Fibroblast of skin of back (primary cell): ENCODE measurements at places on chromosomes 1 and 21.

DNA sequence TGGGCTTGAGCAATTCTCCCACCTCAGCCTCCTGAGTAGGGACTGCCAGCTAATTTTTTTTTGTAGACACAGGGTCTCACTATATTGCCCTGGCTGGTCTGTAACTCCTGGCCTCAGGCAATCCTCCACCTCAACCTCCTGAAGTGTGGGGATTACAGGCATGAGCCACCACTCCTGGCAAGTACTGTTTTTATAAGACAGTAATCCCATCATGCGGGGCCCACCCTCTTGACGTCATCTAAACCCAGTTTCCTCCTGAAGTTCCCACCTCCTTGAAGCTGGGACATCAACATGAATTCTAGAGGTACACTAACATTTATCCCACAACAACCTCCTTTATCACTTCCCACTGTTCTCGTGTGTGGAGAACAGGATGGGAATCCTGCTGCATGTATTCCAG is 104.7 kb downstream of the SPATA46 start:
- DNase-seq: no peak

DNA sequence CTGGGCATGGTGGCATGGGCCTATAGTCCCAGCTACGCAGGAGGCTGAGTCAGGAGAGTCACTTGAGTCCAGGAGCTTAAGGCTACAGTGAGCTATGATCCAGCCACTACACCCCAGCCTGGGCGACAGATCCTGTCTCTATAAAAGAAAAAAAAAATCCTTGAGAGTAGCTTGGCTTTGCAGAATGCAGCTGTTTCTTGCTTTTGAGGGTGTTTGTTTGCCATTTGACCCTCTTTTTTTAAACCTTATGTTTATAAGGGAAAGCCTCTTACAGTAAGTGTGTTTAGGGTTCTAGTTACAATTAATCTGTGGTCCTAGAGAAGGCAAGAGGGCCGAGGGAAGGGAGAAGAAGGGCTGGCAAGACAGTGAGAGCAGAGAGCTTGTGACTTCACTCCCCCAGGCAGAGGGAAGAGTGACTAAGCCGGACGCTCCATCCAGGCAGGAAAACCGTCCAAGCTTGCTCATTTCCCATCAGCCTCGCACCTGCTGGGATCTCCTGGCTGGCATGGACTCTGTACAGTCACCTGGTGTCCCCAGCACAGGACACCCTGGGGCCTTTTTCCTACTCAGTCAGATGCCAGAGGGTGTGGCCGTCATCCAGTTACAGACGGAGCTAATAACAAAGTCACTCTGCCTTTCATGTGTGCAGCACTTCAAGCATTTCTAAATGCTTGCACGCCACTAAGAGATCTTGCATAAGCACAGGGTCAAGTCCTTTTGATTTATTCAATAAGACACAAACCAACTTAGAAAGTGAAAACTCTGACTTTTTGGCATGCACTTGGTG is 55.5 kb upstream of the PSEN2 start:
- DNase-seq: peak; percentile 66

DNA sequence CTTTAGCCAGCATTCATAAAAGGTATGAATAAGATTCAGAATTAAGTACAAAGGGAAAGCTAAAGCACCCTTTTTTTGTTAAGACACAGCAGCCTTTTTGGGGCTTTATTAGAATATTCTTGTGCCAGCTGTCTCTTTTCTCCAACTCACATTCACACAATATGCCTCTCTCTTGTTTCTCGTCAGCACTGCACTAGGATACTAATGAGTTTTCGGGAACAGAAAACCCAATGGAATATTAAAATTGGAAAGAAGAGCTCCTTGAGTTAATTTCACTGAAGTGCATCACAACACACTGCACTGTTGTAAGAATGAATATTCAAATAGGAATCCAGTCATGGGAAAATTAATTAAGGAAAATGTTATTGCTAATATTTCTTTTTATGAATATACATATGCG is 410.4 kb upstream of the BEND5 start:
- no peak for DNase-seq

DNA sequence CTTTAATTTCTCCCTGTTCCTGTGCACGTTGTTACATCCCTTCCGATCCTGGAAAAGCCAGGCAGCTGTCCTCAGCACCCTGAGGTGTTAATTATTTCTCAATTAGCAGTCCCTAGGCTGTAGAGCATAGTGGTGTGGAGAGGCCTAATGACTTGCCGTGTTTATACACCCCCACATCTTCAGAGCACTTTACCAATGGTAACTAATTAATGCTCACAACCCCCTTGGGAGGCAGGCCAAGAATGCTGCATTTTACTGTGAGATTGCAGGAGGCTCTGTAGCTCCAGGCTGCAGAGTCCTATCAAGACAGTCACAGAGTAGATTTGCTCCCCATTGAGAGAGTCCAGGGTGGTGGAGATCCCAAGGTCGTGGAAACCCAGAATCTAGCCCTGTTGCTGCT is 2.4 kb upstream of the PARS2 start:
- DNase-seq: no peak

DNA sequence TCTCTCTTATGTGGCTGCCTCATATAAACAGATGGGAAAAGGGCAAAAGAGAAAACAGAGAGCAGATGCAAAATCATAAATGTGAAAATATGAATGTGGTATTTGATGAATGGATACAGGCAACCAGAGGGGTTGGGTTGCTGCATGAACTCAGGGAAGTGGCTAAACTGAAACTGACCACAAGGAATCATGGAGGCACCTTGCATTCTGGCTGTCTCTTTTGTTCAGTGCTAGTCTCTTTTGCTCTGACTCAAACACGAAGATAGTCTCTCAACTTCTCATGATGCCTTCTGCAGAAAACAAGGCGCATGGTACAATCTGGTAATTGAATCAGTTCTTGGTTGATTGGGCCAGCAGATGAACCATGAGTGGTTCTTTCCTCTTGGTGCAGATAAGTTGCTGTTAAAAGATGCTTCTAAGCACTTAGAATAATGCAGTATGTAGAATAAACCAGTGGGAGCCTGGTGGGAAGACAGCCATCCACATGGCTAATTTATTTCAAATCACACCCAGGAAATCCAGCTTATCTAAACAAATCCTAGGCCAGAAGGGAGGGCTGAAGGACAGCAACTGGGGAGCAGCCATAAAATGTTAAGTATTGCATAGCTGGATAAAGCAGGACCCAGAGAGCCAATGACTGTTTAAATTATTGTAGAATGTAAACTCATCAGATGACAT is 64.2 kb downstream of the HLX start:
- DNase-seq: no peak

- no peak for DNase-seq
These were observed 1.1 kb downstream of the ERO1B start for GRCh38 chr1:236280438-236281197.

DNA sequence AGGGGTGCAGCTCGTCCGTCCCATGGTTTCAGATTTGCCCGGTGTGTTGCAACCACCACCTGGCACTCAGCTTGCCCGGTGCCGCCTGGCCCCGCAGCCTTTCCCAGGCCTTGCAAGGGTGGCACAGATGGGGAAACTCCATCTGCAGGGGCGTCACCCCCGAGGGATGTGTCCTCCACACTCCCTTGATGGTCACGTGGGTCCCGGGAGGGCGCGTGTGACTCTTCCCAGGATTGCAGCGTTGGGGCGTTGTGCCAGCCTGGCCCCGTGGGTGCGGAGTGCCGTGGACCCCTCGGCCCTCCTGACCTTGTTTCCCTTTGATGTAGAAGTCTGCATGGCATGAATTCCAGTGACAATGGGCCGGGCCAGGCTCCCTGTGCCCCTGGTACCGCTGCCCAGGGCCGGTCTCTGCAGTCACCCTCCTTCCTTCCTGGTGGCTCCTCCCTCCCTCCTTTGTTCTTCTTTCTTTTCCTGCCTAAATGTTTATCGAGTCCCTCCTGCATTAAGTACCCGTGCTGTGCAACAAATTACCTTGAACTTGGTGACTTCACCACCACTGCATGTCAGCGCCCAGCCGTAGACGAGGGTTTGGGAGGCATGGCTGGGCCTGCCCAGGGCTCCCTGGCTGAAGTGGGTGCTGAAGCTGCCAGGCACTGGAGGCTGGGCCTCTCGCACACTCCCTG is 22.9 kb downstream of the RRP1 start:
- no peak for DNase-seq

- peak; percentile 65 for DNase-seq
These were observed 36.9 kb downstream of the EIF2D start for GRCh38 chr1:206575165-206575893.

- no peak for DNase-seq
These were observed 280.1 kb upstream of the C1orf174 start for GRCh38 chr1:4179914-4180735.
